ENCODE measurements at places on chromosomes 16 and 17.

DNA sequence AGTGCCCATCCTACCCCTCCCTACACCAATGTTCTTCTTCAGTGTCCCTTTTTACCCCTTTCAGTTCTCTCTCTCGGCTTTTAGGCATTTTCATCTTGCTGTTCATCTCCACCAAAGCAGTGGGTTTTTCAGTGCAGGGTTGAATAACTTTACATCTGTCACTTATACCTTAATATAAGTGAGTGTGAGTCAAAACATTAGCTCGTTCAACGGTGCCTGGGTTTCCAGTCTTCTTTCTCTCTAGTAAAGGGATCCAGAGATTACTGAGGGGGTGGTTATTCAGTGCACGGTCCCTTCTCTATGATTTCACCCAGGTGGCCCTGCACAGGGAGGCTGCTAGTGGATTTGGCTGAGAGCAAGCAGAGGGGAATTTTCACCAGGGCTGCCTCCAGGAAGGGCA is 210.6 kb upstream of the CDH5 start:
- DNase-seq = no peak

GRCh38 chr17:863880-864279 is 81.7 kb downstream of the MRM3 start:
- no peak for DNase-seq

- DNase-seq = no peak
Measured at GRCh38 chr16:48247311-48247710, at the start of gene ABCC11. Gene ABCC11, minus strand, starts transcription at chr16:48247539. Its CDS starts 15,618 bp downstream, at chr16:48231921.

- DNase-seq = peak; percentile 25
Measured at GRCh38 chr17:27471321-27472269, 15.3 kb downstream of the KSR1 start.

DNA sequence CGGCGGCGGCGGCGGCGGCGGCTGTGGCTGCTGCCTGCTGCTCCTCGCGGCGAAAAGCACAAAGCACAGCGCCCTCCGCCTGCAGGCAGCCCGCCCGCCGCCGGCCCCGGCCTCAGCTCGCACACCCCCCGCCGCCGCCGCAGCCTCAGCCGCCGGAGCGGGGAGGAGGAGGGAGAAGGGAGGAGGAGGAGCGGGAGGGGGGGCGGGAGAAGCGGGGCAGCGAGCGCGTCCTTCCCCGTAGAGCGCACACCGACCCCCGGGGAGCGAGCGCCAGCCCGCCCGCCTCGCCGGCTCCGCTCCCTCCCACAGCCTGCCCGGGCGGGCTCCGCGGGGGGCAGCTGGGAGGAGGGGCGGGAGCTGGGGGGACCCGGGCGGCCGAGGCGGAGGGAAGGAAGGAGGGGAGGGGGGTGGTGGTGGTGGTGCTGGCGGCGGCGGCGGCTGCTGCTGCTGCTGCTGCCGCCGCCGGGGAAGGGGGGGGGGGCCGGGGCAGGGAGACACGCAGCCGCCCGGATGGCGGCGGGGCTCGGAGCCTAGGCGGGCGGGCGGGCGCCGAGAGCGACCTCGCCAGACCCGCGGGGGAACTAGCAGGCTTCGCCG is at the start of gene UBTF:
UBTF (minus strand) TSS at position 60 of the 597 bp plus-strand sequence. CDS start 1,446 bp downstream, outside the sequence.
- peak; percentile 46 for DNase-seq

DNA sequence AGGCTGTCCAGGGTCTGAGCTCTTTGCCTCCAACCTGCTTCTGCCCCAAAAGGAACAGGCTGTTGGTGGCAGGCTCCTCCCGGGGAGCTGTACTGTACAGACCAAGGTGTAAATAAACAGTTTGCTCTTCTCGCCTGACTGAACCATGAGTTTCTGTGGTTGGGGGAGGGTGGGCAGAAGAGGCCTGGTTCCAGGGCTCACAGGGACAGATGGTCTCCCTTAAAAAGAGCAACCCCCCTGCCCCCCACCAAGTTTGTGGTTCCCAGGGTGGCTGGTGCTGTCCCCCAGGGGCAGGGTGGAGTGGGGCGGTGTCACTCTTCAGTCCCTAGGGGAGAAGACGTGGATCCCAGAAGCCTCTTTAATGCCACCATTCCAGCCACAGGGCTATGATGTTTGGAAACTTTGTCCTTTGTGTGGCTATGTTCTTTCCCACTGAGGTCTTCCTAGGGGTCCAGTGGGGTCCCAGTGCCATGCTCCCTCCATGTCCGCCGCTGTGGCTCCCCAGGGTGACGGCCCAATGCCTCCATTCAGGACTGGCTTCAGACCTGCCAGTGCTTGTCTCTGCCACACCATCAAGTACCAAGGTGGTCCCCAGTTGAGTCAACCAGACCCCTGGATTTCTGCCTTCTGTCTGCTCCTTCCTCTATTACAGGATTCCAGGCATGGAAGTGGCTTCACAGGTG is 146.7 kb downstream of the RAB11FIP4 start:
- DNase-seq = no peak

GRCh38 chr16:86844695-86845094 is 266.3 kb downstream of the FOXL1 start:
- DNase-seq = no peak

DNA sequence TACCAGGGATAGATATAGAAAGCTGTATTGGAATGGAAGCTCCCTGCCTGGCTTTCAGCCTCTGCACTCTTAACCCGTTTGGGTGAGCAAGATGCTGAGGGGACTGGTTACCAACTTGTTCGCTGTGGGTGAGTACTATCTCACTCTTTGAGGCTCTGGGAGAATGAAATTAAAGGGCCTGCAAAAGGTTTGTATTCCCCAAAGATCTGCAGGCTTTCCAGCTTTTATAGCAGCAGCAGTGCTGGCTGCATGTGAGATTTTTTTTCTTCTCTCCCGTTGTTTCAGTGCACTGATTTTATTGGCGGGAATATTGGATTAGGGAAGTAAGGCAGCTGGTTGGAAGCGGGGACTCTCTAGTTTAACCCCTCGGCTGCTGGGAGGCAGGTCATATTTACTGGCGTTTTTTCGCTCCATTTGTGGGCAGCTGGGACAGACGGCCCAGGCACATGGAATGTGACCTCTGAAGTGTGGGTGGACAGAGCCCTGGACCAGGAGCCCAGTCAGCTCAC is 30.9 kb downstream of the C17orf75 start:
- no peak for DNase-seq
